ENCODE measurements at places on chromosomes 6 and 20.

DNA sequence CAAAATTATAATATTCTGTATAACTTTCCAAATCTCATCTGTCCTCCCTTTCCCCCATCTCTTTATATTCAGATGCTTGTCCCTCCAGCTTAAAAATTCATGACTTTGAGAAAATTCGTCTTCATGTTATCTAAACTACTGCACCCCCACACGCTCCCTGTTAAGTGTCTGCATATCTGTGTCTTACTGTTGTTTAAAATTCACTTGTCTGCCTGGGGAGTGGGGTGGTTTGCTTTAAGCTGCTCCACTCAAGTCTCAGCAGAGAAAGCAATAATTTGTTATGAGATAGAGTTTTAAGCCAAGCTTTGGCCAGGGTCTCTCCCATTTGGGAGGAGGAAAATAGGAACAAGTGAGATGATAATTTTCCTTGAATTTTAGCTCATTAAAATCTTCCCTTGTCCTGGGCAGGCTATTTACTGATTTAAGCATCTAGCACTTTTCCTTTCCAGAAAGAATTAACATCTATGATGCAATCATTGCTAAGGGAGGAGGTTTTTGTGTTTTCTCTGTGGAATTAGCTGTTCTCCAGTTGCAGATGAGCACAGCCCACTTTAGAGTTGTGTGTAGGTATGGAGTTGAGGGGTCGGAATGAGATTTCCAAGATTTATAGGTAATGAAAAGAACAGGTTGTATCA, 36.8 kb downstream of the MTHFD1L start:
- DNase-seq: no peak

DNA sequence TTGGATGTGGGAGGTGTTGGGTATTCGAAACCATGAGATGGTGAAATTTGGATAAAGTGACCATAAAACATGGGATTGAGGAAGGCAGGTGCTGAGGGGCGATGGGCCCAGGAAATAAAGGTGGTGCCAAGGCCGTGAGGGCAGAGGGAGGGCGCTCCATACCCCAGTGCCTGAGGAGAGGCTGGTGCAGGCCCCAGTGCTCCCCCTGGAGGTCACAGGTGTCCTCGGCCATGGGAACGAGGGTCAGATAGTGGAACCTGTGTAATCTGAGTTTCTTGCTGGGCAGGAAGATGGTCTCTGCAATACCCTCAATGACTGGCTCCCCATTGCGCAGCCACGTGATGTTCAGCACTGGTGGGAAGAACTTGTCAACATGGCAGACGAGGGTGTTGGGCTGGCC, 16.2 kb downstream of the HLA-DPB1 start:
- DNase-seq: no peak

DNA sequence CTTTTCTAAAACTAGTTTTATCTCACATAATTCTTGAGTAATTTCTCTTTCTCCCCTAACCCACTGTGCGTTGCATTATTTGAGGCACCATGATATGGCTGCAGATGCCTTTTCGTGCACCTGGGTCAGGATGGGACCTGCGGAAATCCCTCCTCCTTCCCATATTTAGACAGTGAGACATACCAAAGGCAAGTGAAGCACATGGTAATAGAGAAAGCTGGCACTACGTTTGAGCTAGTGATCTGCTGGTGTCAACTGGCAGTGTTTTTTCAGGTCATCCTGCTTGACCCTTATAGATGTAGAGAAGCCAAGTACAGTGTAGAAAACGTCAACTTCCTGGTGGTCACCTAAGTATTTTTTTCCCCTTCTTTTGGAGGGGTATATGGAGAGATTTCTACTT, 71.7 kb downstream of the FOXO3 start:
- DNase-seq: no peak

GRCh38 chr6:49410564-49410963, 52.5 kb downstream of the MMUT start:
- DNase-seq: no peak

- DNase-seq: no peak
Observed at GRCh38 chr6:16208989-16209388, 29.4 kb upstream of the GMPR start.

GRCh38 chr6:156647991-156648390, 129.2 kb upstream of the ARID1B start:
- no peak for DNase-seq

DNA sequence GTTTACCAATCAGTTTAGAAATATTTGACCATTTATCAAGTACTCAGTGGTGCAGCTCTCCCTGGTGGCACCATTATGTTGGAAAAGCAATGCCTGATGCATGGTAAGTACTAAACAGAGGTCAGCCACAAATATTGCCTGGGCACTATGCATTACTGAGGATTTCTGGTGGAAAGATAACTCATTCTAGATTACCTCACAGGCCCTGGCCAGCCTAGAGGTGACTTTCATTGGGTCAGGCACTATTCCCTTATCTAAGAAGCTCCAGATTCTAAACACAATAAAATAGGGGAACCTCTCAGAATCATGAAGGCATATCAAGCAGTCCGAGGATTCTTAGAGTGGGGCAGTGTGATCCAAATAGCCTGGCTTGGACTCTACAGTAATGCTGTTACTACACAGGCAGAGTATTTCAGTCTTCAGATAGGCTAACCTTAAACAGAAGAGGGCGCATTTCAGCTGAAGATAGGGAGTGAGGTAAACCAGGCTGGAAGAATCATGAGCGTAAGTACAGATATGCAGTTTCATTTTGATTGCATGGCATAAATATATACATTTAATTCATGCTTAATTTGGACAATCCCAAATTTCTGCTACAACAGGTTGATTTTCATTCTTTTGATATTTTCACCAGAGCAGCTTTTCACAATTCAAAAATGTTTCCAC, 12.1 kb downstream of the LGSN start:
- DNase-seq: no peak

DNA sequence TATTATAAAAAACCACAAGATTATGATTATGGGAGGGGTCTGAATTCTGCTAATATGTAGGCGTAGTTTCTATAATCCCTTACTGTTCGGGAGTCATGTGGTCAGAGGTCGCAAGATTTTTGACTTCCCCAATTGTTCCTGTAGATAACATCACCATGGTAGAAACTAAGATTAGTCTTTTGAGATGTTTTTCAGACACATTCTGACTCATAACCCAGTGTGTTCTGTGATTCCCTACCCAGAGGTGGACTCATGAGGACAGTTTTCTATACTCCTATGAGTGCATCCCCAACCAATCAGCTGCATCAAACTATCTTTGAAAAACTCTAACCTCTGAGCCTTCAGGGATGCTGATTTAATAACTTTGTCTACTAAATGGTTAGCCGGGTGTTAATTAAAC, 175.5 kb downstream of the RFPL4B start:
- no peak for DNase-seq

DNA sequence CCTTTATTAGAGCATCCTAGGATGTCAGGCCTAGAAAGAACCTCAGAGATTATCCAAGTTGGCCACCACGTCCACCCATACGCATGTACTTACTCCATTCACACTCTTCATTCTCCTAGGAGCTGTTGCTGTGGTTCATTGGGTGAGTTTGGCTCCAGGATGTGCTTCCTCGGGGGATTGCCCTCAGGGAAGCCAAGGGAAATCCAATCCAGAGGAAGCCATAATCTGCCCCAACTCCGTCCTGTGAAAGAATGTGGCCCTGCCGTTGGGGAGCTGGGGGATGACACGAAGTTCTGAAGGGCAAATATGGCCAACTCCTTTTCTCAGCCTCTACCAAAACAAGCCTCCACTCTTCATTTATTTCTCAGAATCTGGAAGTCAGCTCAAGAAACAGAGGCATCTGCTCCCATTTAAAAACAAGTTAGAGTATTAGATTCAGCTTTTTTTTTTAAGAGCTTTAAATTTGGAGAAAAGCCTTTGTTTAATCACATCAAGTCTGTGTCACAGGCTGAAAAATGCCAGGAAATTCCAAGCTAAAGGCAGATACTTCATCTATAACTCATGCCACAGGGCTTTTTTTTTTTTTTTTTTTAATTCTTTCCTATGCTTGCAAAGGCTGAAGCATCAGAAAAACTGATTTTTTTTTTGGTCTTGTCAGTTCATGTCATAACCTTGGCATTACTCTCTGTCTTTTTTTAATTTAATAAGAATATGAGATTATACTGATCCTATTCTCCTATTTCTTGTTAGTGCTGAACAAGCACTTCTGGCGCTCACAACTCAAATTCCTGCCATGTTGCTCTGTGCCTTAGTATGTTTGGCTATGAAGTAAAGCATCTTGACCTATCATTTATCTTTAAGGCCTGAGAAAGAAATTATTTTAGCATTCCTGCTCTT, 480.9 kb upstream of the MARCKS start:
- no peak for DNase-seq

DNA sequence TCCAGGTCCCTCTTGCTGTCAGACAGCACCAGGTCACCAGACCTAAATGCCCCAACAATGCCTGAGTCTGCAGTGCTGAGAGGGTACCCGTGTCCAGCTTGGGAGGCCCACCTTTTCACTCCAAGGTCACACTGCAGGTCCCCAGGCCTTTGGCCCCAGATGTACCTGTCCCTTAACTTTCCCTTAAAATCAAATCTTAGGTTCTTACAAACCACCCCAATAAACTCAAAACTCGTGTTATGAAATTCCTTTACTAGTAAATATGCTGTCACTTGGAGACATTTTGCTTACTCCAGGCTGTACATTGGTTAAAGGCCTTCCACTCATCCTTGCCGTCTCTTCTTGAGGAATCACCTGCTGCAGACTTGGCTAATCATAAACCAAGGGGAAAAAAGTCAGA, 165.7 kb upstream of the RREB1 start:
- DNase-seq: no peak

GRCh38 chr6:40308533-40309306, 278.4 kb downstream of the LRFN2 start:
- no peak for DNase-seq

GRCh38 chr6:81847866-81848265, 95.4 kb upstream of the TENT5A start:
- DNase-seq: no peak

- DNase-seq: no peak
Observed at GRCh38 chr20:60381643-60382400, 423.6 kb downstream of the CDH26 start.

DNA sequence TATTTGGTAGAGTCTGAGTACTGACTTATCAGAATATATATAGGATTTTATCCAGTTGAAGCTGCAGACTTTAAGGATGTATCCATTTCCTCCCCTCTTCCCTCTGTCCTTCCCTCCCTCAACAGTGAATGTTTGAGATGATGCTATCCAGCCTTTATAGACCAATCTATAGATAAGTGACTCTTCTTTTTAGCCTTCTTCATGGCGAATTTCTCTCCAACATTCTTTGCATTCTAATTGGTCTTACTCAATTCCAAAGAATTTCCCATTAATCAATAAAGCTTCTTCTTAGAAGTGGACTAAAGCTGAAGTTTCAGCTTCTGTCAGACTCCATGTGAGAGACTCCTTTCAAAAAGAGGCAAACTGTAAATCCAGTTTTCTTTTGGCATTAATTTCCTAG, 99.3 kb downstream of the AIG1 start:
- DNase-seq: no peak

DNA sequence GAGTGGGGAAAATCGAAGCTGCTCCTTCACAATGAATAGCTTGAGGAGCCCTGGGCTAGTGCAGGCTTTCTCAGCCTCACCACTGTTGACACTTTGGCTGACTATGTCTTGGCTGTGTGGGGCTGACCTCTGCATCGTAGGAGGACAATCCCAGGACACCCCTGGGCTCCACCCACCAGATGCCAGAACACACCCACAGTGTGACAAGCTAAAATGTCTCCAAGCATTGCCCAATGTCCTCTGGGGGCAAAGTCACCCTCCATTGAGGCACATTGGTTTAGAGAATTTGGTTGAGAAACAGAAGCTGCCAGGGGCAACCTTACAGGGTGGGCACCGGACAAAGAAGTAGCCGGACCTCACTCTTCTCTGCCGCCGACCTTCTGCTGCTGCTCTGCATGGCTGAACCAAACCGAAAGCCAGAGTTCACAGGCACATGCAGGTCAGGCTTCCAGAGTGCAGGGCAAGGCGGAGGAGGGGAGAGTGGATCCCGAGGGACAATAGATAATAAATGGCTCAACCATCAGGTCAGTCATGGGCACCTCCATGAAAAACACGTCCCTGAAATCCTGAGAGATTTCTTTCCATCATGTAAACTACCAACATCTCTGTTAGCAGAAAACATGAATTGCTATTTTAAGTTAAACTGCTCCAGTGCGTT, 189.0 kb downstream of the LRFN2 start:
- DNase-seq: no peak

- DNase-seq: no peak
Observed at GRCh38 chr6:56387621-56388414, 140.4 kb upstream of the COL21A1 start.
